ENCODE measurements at places on chromosomes 3 and 15. TPM values are rescaled to one million over a fixed set of nuclear protein-coding genes. Genes with fewer than 3 reads are reported as not detected.

DNA sequence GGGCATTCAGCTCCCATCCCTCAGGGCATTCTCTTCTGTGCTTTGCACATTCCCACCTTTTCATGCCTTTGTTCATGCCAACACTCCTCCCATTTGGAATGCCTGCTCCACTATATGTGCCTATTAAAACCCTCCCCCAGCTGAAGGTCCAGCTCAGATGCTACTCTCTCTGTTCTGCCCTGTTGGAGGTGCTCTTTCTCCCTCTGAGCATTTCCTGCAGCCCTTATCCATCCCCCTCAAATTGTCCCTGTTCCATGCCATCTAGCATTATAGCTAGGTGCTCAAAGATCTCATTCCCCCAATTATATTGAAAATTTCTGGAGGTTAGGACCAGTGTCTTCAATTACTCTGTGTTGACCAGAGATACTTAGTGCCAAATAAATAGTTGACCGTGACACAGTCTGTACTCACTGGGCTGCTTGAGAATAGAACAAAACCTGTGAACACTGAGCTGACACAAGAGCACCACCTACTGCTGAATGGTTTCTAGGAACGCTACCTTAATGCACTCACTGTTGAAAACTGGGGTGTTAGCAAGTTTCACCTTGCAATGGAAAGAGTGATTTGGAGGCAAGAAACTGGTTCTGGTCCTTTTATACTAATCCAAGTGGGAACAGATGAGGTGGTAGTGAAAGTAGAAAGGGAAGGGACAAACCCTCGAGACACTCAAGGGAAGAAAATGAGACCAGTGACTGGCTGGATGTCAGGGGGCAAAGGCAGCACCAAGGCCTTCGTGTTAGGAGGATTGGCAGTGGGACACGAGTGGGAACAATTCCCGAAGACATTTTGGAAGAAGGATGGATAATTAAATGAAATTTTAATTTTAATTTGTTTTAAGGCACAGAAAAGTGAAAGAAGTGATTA lies 289.8 kb upstream of the ROPN1 start:
- DNase-seq, result no peak

- DNase-seq, result no peak
Measured at GRCh38 chr3:100155128-100155527, 40.8 kb upstream of the FILIP1L start.

DNA sequence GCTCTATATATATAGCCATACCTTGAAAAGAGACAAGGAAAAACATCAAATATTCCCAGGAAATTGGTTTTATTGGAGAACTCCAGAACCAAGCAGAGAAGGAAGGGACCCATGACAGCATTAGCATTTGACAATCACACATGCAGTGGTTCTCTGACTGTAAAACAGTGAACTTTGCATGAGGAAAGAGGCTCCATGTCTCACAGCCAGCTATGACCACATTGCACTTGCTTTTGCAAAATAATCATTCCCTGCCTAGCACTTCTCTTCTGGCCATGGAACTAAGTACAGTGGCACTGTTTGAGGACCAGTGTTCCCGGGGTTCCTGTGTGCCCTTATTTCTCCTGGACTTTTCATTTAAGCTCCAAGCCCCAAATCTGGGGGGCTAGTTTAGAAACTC lies 85.5 kb downstream of the TGFBR2 start:
- no peak for DNase-seq

The ETFA gene
- 192 TPM for polyA plus RNA-seq

GRCh38 chr15:85607842-85608241 lies 186.9 kb downstream of the KLHL25 start:
- DNase-seq, result no peak

The ABHD17C gene
- 32.7 TPM for polyA plus RNA-seq

- no peak for DNase-seq
Measured at GRCh38 chr3:194736277-194736895, 50.7 kb downstream of the FAM43A start.

DNA sequence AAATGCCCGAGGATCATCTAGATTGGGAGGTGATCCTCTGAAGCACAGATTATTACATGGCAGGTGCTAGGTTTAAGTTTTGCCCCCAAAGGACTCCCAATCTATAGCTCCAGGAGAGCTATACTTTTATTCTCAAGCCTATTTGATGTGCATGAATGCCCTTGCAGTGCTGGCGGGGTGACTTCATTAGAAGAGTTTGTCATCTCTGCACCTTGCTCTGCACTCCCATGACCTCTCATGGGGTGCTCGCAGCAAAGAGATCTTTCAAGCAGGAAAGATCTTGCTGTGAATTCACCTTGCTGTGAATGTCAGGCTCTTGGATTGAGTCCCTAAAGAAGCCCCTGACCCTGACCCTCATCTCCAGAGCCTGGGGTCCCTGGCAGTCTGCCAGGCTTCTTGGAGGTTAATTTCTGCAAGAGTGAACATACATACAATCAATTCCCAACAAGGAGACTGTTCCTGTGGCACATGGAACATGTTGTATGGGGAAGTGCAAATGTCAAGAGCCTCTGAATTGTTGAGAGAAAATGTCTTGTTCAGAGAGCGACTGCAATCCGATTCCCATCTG lies 45.9 kb downstream of the FAM43A start:
- no peak for DNase-seq

DNA sequence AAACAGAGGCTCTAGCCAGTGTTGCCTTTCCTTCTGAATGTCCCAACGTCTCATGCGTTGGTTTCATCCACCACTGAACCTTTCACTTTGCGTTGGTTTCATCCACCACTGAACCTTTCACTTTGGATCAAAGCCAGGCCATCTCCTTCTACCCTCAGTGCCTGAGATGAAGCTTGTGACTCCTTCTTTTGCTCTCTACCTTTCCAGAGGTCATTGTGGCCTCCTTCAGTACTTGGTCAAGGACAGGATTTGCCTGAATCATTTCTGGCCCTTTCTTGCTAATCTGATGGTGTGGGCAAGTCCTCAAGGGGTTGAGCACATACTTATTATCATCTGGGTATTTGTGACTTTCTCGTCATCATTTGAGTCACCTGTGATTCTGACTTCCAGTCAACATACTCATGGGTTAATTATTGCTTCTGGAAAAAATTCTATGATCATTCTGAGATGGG lies 50.0 kb downstream of the SELENOT start:
- DNase-seq, result no peak

GRCh38 chr3:54906763-54907162 lies 21.1 kb downstream of the LRTM1 start:
- DNase-seq, result no peak

The CYP8B1 gene
- 1.3 TPM for polyA plus RNA-seq

DNA sequence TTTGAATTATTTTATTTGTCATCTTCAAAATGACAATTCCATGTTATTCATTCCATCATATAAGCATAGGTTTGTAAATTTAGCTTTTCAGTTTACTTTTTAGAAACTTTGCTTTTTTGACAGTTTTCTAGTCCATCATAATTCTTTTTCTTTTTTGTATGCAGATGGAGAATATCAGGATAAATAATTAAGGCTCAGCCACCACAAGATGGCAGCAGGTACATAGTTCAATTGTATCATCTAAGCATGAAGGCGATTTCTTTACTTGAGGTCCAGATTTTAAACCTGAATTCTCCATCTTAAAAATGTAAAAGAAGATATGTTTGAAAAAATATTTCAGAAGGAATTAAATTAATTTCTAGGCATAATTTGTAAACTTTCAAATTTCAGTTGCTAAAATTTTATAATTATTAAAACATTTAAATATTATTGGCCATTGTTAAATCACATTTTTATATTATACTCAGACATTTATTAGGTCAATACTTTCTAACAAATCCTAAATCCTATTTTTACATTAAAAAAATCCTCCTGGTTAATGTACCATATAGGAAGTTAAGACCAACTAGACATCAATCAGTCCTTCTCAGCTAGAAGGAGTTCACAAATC lies 15.1 kb downstream of the PLSCR5 start:
- DNase-seq, result peak; percentile 38

Data from left kidney (tissue), 8 donors.